ENCODE measurements at places on chromosomes 4 and X.

GRCh38 chr4:170234800-170235199, 145.0 kb upstream of the AADAT start:
- DNase-seq = no peak

GRCh38 chr4:39655876-39656275, 17.2 kb upstream of the SMIM14 start:
- DNase-seq = peak; percentile 39

- no peak for DNase-seq
These were observed 59.4 kb downstream of the CLNK start for GRCh38 chr4:10625131-10625530.

GRCh38 chr4:176302283-176303275, 17.2 kb upstream of the SPCS3 start:
- DNase-seq = no peak

GRCh38 chrX:87728024-87728423, 210.4 kb downstream of the KLHL4 start:
- DNase-seq = no peak

- no peak for DNase-seq
These were observed 61.8 kb upstream of the STOX2 start for GRCh38 chr4:183843248-183843671.

DNA sequence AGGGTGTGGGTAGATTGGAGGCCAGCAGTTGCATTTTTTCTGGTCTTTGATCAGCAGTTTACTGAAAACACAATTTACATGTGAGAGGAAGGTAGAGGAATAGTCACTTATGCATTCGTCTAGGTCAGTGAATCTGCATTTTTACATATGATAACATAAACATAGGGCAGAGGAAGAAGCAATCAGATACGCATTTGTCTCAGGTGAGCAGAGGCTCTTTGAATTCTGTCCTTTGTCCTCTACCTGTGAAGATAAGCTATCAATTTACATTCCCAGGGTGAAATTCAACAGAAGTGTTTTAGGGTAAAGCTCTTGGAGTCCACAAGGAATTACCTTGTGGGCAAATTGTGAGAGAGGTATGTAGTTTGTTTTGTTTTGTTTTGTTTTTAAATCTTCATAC, 306.5 kb downstream of the MAGEB5 start:
- no peak for DNase-seq

- DNase-seq = no peak
These were observed 462.3 kb downstream of the DMD start for GRCh38 chrX:32749070-32749469.

DNA sequence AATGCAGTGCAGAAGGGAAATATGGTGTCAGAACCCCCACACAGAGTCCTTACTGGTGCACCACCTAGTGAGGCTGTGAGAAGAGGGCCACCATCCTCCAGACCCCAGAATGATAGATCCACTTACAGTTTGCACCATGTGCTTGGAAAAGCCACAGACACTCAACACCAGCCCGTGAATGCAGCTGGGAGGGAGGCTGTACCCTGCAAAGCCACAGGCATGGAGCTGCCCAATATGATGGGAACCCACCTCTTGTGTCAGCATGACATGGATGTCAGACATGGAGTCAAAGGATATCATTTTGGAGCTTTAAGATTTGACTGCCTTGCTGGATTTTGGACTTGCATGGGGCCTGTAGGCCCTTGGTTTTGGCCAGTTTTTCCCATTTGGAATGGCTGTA, 34.2 kb upstream of the PGM2 start:
- no peak for DNase-seq

DNA sequence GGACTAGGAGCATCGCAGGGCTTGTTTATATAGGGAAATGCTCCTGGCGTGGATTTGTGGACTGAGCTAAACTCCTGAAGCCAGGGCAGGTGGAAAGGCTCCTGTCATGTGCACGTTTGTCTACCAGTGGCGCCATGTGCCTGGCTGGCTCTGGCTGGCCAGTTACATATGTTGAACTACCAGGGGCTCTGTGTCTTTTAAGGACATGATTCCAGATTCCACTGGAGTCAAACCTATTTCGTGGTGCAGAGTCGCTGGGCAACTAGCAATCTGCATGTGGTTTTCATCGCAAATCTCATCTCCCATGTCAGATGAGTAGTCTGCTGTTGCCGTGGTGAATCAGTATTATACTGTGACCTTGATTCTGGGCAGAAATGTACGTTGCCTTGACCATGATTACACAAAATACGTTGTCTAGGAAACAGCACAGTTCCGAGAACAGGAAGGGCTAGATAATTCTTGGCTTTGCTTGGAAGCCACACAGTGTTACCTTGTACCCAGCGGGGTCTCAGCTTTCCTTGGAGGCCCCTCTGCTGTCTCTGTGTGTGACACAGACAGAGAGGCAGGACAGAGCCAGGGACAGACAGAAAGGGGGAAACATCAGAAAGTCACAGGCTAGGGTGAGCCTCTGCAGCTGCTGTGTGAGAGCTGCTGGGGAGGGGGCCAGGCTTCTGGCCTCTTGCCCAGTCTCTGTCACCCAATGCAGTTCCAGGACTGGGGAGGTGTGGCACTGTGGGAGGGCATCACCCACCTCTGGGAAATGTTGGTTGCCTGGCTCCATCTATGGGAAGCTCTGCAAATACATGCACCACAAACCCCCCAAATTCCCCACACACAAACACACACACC, 19.2 kb downstream of the PNMA6E start:
- peak; percentile 33 for DNase-seq

- DNase-seq = no peak
These were observed 8.6 kb downstream of the FAM200B start for GRCh38 chr4:15690020-15690809.

DNA sequence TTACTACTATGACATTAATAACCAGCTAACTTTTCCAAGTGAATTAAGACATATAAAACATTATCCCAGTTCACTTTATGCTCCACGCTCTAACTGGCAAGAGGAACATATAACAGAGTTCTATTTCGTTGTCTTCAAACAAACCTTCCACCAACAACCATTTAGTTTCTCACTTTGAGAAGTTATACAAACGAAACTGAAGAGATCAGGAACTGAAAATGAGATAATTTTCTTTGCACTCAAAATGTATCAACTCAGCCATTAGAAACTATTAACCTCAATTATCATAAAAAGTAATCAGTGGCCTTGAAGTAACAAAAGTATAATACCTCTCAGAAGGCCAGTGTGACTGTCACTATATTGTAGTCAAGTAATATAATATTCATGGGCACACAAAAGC, 70.1 kb downstream of the CHM start:
- DNase-seq = no peak

DNA sequence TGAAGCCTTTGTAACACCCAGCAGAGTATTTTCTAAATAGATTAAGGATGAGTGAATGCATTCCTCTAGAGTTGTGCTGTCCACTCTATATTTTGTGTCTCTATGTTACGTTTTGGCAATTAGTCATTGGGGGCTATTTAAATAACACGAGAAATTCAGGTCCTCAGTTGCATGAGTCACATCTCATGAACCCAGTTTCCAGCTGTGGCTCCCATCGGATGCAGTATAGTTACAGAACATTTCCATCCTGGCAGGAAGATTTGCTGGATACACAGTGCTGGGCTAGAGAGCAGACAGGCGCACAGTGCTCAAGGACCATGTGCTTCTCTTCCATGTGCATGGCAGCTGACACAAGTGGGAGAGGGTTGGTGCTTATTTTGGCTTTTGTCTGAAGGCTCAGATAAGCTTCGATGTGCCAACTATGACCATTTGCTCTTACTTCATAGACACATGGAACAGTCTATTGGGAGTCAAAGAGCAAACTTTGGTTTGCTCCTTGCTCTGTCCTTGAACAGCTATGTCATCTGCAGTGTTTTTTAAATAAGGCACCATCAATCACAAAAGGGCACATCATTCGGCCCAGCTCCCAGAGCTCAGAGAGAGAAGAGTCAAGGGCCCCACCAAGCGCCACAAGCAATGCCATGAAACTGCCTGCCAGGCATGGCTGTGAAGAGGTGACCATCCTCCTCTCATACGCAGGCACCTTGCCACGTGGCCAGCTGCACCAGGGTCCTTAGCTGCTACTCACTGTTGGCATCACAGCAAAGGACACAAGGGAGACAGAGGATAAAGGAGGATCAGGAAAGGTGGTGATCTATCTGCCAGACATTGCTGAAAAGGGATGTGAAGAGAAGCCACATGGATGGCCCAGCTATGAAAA, 8.1 kb upstream of the STS start:
- no peak for DNase-seq

DNA sequence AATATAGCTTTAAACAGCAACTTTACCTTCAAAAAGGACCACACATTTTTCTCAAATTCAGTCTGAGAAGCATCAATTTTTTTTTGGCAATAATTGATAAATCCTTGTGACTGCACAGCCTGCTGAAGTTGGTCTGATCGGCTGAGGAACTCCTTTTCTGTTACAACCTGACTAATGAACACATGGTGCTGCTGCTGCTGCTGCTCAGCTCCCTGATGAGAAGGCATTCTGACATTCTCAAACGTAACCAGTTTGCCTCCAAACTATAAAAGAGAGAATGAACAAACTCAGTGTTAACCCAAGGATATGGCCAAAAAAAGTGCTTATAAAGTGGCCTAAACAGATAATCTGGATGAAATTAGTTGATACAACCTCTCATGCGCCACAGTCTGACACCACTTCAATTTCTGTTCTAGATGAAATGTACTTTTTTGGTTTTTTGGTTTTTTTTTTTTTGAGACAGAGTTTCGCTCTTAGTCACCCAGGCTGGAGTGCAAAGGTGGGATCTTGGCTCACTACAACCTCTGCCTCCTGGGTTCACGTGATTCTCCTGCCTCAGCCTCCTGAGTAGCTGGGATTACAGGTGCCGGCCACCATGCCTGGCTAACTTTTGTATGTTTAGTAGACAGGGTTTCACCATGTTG, 26.5 kb downstream of the SEC31A start:
- peak; percentile 49 for DNase-seq

DNA sequence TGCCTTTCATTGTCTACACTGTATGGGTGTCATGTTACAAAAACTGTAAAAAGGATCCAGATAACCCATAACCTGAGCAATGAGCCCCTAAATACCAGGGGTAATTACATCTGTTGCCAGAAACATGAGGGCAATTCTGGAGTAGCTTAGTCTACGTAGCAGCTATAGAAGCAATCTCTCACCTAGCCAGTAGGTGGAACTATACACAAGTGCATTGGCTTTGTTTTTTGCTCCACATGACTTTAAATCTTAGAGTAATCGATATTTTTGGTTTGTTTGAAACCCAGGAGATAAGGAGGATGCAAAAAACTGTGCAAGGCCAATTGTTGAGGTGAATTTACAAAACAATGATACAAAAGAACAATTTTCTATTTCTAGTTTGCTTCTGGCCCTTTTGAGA, 57.5 kb downstream of the GPR82 start:
- peak; percentile 41 for DNase-seq

DNA sequence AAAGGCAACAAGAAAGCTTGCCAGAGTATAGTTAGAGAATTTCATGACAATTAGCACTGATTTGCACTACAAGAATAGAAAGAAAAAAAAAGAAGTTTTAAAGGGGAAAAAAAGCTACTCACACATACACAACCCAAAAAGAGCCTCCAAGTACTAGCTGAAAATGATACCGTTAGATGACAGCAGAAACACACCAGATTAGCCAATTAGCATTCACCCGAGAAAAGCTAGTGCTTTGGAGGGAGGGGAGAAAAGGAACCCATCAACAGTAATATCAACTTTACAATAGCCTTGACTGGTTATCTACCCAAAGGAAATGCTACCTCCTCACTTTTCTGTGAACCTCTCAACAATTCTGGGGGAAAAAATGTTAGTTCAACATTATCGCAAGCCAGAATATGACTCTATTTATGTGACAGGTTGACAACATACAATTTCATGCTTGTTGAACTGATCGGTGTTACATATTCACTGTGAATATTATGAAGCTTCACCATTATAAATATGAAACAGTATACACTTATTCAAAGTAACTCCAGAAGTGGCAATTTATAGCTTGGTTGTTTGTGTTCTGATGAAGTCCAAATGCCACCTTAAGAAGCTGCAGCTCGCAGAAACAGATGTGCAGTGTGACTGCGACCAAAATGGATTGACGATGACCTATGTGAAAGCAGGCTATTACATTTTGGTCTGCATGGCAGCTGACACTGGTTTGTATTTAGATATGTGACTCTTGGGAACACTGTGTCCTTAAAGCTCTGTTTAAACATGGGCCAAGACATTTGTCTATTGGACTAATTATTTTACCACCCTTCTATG, 15.9 kb downstream of the PPARGC1A start:
- DNase-seq = no peak

DNA sequence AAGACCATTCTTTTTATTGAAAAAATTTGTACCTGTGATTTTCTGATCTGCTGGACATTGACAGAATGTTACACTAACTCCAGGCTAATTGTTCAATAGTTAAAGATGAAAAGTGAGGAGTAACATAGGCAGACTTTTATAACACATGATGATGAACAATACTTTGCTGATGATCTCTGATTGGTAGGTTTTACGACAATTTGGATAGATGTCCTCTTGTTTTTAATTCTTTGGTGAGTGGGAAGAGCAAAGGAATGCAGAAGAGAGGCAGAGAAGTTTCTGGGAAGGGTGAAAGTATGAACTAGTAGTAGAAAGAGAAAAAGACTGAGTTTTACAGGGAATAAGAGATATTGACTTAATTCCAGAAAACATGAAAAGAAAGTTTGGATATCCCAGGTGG, 267.3 kb upstream of the HAND2 start:
- DNase-seq = no peak

DNA sequence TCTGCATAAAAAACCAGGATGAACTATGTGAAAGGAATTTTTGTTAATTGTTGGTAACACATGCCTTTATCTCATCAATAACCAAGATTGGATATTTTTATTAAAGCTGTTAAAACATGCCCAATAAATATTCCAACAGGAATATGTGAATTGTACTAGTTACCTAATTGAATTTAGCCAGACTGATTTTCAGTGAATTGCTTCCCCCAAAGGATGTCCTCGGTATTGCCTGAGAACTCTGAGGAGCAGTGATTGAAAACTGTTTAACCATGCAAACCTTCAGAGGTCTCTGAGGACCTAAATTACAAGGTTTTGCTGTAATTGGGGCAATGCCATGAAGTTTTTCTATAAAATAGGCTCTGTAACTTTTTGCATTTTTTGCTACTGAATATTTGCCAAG, 66.6 kb downstream of the BLTP1 start:
- DNase-seq = no peak

DNA sequence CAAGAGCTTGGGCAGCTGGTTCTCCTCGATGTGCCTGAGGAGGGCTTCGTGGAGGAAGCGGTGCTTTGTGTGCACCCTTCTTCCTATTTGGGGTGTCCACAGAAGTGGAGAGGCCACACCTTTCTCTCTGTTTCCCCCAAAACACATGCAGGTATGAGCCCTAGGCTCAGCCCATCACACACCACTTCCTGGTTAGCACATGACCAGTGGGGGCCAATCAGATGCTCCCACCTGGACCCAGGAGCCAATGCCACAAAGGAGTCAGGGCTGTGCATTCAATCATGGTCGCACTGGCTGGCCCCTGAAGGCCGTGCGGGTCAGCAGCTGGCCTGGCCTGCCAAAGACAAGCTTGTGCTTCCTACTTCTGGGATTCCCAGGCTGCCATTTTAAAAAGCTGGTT, 51.4 kb downstream of the PPP2R2C start:
- DNase-seq = no peak

Data from activated CD4-positive, alpha-beta T cell treated with anti-CD3 and anti-CD28 coated beads, Interleukin-2, Interleukin-6, amounts not matched to agents 100 ng/mL and 50 ng/mL, durations not matched to agents 16 hours and 8 hours (primary cell).